Fibroblast of skin of left quadriceps (primary cell): ENCODE measurements at places on chromosomes 1 and 21.

DNA sequence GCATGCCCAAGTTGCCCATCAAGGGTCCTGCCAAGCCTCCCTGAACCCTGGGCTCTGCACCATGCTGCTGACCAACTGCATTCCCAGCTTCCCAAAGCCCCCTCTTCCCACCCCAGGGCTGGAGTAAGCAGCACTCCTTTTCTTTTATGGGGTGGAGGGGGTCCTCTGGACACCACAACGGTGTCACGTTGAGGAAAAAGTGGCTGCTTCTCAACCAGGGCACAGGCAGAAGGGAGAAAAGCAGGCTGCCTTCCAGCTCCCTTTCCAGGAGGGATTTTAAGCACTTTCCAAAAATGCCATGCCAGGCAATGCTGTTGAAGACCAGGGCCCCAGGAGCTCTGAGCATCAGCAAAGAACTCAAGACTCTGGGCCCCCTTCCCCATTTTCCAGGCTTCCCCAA lies 691 bp downstream of the RIMS3 start:
- no peak for DNase-seq

- no peak for DNase-seq
Measured at GRCh38 chr1:47469910-47470309, 32.1 kb downstream of the FOXD2 start.

DNA sequence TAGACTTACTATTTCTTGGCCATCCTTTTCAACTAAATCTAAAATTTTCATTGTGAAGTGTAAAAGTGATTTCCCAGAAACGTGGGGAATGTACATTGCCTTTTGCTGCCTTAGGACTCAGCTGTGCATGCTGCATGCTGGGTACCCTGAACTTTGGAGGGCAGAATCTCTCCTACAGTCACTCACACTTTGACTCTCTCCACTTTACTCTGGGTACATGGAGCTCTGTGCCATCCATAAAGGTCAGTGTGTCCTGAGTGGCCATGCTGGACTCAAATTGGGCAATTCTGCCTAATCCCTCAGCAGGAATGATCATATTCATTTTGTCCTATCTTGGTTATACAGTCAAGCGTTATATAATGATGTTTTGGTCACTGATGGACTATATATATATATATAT lies 105.6 kb downstream of the NR5A2 start:
- DNase-seq, result no peak

DNA sequence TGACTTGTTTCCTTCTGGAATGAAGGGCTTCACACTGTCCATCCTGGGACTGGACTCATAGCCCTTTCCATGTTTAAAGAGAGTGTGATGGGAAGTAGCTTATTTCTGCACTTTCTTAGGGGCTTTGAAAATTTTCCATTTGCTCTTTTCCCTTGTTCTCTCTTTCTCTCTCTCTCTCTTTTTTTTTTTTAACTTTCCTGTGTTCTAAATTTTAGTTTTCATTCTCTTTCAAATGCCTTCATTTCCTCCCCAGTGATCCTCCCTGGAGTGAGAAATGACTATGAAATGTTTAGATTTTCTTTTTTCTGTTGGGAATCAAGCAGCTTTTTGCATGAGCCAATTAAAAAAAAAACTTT lies 2.1 kb downstream of the AK4 start:
- DNase-seq, result no peak

- peak; percentile 44 for DNase-seq
Measured at GRCh38 chr21:36511484-36512220, 31.7 kb upstream of the CLDN14 start.

DNA sequence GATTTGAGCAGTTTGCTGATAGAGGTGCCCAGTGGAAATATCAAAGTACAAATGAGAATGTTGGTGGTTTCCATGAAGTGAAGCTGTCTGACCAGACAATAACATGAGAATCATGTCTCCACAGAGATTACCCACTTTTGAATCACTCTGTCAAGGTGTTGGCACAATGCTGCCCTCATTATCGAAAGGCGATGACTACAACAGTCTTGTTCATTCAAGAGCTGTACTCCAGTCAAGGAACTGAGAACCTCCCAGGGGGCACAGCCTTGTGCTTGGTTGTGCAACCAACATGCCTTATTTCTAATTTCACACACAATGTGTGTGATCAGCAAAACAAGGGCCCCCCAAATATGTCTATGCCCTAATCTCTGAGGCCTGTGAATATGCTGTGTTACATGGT lies 35.7 kb downstream of the ETS2 start:
- no peak for DNase-seq

DNA sequence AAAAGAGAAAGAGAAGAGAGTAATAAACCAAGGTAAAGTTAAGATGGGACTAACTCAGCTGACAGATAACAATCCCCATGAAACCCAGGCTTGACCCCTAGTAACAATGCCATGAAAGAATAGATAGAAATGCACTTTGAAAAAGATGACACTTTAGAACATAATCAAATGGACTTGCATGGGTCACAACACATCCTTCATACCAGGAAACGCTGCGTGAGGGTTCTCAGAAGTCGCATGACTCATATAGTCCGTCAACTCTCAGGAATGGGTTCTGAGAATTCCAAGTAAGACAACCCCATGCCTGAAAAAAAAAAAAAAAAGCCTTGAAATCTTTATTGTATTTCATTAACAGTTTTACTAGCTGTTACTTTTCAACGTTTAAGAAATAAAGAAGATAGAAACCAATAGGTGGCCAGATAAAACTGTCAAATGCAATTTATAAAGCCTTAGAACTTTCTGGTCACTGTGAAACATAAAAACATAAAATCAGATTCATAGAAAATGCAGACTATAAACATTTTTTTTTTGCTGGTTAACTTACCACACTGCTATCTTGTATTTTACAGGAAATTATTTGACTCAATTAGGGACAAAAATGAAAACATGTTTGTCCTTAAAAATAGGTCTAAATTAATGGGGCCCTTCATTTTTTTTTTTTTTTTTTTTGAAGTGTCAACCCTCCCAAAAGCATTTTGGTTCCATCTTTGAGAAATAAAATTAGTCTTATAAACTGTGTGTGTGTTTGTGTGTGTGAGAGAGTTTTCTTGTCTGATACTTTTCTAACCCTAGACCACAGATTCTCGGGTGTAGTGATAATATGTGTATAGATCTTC lies 202.1 kb downstream of the NCAM2 start:
- DNase-seq, result peak; percentile 97

DNA sequence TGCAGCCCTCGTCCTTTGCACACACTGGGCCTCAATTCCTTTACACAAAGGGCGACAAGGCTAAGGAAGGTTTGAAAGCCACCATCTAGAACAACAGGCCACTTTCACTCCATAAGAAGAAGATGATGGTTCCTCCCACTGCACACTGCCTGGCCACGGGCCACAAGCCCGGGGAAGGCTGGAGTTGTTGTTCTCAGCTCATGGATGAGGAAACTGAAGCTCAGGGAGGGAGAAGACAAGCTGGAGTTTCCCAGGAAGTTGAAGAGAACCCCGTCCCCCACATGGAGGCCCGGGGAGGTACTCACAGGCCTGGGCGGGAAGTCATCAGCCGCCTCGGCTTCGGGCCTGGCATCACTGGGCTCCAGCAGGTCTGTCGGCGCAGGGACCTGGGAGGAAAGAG lies 24.6 kb upstream of the DDOST start:
- DNase-seq, result no peak

GRCh38 chr1:30310966-30311742 lies 412.2 kb downstream of the MATN1 start:
- no peak for DNase-seq

- DNase-seq, result no peak
Measured at GRCh38 chr1:56856186-56856585, 1.6 kb downstream of the C8A start.

DNA sequence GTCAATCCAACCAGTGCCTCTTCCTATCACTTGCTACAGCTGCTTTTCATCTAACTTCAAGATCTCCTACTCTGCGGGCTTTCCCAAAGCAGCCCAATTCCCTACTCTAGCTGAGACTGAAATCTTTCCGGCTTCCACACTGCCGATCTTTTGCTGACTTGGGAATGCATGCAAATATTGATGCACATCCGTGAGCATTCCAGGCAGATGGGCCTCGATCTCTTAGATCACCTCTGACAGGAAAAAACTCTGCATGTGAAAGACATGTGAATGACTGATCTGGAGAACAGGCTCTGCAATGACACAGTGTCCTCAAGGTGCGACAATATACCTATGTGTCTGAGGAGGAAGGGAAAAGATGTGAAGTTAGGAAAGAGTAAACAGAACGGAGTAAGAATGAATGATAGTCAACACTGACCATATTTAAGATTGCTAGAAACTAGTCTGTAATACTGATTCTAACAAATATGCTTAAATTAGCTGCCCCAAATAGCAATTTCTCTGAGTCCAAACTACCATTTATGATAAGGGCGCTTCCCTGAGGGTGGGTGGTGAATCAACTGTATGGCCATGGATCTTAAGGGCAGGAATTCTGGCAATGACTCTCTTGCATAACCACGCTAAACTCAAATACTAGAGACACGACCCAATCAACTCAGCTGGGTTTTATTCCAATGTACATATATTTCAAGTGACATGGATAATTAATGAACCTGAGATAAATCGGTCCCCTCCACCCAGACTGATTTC lies 8.4 kb downstream of the TAF5L start:
- DNase-seq, result no peak

DNA sequence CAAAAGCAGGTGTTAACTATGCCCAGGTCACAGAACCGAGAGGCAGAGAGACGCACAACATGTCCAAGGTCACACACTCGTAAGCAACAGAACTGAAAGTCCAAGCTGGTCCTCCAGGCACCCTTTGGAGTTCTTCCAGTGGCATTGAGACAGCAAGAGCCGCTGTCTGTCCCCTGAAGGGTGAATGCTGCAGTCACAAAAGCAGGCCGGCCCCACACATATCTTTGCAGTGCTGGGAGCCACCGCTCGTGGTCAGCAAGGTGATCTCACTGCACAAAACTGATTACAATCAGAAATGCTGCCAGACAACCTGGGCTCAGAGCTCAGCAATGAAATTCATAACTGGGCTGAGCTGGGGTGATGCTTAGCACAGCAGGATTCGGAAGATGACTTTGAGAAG lies 47.4 kb upstream of the RAB4A start:
- no peak for DNase-seq

DNA sequence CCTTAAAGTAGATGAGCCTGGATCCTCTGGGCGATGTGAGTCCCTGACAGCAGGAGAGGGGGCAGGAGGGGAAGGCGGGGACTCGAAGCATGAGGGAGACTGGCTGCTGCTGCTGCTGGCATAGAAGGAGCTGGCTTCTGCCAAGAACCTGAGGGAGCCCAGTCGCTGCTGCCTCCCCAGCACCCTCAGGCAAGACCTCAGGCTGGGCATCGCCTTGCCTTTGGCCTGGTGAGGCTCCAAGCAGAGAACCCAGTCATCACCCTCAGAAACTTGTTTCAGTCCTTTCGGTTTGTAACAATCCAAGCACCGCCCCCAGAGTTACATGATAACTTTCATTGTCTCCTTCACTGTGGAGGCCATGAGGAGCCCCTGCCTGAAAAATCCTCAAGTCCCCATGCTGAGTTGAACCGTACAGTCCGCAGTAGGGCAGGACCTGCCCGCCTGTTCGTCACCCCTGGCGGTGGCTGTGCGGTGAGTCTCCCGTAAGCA lies 38.8 kb downstream of the POFUT2 start:
- DNase-seq, result no peak

DNA sequence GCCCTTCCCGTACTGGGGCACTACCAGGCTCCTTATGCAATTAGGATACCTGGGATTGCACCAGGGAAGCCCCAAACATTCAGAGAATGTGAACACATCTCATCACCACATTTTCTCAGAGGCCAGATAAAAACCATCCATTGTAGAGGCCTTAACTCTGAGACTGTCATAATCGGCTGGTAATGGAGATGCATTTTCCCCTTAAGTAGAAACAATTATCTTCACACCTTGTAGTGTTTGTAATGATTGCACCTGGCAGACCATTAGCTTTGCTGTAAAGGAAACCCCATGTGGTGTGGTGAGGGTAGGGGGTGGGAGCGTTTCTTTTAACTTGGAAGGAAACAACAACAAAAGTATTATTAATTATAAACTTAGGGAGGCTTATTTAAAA lies 90.0 kb upstream of the TLR5 start:
- DNase-seq, result no peak

GRCh38 chr1:154198756-154199562 lies 7.1 kb upstream of the TPM3 start:
- DNase-seq, result no peak

DNA sequence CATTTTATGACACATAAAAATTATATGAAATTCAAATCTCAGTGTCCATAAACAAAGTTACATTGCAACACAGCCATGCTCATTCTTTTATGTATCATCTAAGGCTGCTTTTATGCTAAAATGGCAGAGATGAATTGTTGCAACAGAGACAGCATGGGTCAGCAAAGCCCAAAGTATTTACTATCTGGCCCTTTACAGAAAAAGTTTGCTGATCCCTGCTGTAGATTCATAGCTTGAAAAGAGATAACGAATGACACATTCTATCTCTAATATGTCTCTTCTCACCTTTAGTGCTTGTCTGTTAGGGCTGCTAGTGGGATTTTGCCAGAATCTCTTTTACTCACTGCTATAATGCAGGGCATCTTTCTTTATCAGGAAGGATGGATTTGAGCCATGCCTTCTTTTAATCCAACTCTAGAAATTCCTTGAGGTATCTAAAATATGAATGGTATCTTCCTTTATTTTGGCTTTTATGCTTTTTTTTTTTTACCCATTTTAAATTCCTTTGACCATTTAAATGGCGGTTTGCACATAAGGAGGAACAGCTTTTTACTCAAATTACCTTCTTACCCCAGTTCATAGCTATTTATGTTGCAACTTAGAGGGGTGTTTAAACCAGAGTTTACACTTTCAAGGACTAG lies 598.2 kb downstream of the PLPP3 start:
- no peak for DNase-seq

DNA sequence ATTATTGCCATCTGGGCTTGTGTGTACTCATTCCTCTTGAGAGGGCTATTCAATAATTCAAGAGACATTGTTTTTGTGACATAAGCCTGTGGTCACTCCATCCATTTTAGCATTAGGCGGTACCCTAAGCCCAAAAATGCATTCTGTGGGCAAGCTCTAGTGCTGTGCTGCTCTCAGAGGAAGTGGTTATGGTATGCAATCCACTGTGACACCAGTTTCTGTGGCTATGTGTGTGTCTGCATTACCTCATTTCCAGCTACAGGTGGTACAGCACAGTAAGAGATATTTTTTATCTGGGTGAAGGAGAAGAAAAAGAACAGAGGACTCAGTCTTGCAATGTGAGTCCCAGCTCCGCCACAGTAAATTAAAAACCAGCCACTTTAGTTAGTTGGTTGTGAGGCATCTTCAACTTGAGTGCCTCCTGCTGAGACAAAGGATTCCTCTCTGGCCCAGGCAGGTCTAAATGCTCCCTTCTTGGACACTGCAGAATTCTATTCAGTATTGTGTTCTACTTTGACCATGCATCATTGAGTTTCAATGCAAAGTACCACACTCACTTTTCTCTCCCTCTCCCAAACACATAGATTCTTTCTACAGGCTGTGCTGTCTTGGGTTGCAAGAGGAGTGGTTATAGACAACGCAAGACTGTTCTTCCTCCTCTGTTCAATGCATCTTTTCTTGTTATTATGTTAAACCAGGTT lies 777.8 kb upstream of the BRINP3 start:
- DNase-seq, result no peak

GRCh38 chr1:101026430-101026788 lies 825 bp upstream of the DPH5 start:
- DNase-seq, result no peak
